ENCODE measurements at places on chromosomes 16 and 17.
A peak's percentile ranks its signal among the peaks of the same experiment; 100 is the strongest.

DNA sequence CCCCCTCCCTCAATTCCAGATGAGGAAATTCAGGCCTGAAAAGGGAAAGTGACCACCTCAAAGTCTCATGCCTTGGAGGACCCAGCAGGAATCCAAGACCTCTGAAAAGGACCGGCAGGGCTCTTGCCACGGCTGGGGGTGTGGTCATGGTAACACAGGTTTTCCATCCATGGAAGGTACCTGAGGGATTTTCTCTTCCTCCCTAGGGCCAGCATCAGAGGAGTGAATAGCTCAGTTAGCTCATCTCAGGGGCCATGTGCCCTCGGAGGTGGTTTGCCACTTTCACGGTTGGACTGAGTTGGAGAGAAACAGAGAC, 1.3 kb downstream of the CIITA start:
- no peak for DNase-seq

- no peak for DNase-seq
Observed at GRCh38 chr17:48028736-48029135, 8.9 kb downstream of the COPZ2 start.

- DNase-seq, result no peak
Observed at GRCh38 chr16:56709443-56710040, 20.4 kb upstream of the NUP93 start.

GRCh38 chr16:13052431-13052830, 151.0 kb downstream of the SHISA9 start:
- DNase-seq, result no peak

DNA sequence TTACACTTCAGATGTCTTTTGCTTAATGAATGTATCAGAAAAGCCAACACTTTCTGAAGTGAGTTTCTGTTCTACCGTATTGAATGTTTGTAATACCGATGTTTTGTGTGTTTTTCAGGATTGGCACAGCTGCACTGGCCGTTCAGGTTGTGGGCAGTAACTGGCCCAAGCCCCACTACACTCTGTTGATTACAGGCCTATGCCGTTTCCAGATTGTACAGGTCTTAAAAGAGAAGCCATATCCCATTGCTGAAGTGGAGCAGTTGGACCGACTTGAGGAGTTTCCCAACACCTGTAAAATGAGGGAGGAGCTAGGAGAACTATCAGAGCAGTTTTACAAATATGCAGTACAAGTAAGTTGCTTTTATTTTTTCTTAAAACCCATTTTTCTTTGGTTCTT, 4.7 kb upstream of the ABCC11 start:
- DNase-seq, result no peak

- DNase-seq, result no peak
Observed at GRCh38 chr17:14389681-14390080, 88.8 kb downstream of the HS3ST3B1 start.

- peak; percentile 90 for DNase-seq
Observed at GRCh38 chr16:77213542-77214106, 14.4 kb downstream of the SYCE1L start.

GRCh38 chr17:8186787-8187516, 3.0 kb downstream of the BORCS6 start:
- peak; percentile 95 for DNase-seq

DNA sequence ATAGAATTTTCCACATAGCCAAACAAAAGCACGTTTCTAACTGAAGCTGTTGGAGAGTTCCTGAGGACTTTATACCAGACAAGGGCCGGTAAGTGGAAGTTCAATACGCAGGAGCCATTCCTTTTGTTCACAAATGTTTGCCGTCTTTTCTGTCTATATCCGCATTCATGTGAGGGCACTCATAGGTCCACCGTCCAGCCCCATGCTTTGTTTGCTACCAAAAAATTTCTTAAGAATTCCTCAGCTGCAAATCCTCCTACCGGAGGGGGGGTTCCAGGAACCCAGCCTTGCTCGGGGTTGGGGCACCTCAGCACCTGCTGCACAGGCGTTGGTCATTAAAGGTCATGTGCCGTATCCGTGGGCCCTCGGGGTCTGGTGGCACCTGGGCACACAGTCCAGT, 276.8 kb downstream of the SEC14L1 start:
- DNase-seq, result no peak

GRCh38 chr16:68242926-68243858, 2.0 kb upstream of the PLA2G15 start:
- no peak for DNase-seq

DNA sequence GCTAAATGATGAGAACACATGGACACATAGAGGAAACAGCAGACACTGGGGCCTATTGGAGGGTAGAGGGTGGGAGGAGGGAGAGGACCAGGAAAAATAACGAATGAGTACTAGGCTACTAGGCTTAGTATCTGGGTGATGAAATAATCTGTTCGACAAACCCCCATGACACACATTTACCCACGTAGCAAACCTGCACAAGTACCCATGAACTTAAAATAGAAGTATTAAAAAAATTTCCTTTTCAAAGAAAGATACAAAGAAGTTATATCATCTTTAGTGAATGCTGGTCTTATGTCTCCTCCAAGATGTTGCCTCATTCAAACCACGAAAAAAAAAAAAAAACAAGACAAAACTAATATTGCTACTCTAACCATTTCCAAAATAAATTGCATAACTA, 31.7 kb downstream of the MBTD1 start:
- DNase-seq, result no peak

DNA sequence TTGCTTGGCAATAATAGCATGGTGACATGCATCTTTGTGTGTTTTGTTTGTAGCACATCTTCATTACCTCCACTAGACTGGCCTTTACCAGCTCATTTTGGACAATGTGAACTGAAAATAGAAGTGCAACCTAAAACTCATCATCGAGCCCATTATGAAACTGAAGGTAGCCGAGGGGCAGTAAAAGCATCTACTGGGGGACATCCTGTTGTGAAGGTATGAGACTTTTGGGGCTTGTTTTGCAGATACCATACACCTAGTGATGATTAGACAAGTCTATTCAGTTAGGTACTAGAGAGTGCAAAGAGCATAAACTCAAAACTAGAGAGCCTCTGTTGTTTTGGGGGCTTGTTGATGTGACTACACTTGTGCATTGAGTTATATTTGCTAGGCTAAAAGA, 41.2 kb downstream of the NFATC3 start:
- DNase-seq, result no peak

All from SW 1271 (cell line).